ENCODE measurements at places on chromosomes 11 and 22.

- peak; percentile 84 for DNase-seq
These were observed 27.9 kb upstream of the SUSD2 start for GRCh38 chr22:24153353-24153752.

- DNase-seq: peak; percentile 22
These were observed 2.9 kb upstream of the SGSM1 start for GRCh38 chr22:24803064-24803542.

DNA sequence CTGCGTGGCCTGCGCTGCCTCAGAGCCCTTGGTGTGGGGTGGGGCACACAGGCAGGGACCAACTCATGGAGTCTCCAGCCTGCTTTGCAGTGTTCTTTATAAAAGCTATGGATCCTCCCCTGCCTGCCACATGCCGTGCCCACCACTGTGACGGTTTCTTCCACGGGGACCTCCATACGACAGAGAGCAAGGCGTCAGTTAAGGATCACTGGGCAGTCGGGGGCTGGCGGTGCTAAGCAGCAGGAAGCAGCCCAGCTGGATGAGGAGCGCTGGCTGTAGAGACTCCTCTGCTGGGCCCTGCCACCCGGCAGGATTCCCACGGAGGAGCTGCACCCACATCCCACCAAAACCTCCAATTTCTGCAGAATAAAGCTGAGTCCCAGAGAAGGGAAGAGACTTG, 23.1 kb upstream of the EFCAB6 start:
- DNase-seq: no peak

- no peak for DNase-seq
These were observed 272.9 kb downstream of the DDX10 start for GRCh38 chr11:108937746-108938145.

DNA sequence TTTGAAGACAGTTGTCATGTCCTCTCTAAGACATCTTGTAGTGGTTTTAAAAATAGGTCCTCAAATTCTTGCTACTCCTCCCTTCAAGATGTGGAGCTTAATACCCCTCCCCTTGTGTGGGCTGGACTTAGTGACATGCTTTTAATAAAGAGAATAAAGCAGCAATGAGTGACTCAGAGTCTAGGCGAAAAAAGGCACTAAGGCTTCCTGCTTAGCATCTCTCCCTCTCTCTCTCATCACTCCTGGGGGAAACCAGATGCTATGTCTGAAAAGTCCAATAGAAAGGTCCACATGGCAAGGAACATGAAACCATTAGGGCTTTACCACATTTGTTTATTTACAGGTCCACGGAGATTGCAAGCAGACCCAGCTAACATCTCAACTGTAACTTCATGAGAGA, 11.7 kb downstream of the SERGEF start:
- no peak for DNase-seq

- no peak for DNase-seq
These were observed 240.3 kb downstream of the TENM4 start for GRCh38 chr11:79200398-79201070.

GRCh38 chr11:16841984-16842383, 103.5 kb downstream of the C11orf58 start:
- no peak for DNase-seq

DNA sequence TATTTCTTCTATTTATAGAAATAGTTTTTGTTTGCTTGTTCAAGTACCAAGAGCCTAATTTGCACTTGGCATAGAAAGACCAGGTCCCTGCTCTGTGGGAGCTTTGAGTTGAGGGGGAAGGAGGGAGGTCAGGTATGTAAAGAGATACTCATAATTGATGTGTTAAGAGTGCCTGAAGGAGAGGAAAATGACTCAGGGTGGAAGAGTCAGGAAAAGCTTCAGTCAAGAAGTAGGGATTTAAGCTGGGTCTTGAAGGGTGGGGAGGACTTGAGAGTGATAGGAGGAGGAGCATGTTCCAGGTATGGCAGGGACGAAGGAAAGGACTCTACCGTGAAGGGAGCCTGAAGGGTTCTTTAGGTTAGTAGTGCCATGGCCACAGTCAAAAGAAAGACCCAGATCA, 9.0 kb downstream of the RBX1 start:
- no peak for DNase-seq

DNA sequence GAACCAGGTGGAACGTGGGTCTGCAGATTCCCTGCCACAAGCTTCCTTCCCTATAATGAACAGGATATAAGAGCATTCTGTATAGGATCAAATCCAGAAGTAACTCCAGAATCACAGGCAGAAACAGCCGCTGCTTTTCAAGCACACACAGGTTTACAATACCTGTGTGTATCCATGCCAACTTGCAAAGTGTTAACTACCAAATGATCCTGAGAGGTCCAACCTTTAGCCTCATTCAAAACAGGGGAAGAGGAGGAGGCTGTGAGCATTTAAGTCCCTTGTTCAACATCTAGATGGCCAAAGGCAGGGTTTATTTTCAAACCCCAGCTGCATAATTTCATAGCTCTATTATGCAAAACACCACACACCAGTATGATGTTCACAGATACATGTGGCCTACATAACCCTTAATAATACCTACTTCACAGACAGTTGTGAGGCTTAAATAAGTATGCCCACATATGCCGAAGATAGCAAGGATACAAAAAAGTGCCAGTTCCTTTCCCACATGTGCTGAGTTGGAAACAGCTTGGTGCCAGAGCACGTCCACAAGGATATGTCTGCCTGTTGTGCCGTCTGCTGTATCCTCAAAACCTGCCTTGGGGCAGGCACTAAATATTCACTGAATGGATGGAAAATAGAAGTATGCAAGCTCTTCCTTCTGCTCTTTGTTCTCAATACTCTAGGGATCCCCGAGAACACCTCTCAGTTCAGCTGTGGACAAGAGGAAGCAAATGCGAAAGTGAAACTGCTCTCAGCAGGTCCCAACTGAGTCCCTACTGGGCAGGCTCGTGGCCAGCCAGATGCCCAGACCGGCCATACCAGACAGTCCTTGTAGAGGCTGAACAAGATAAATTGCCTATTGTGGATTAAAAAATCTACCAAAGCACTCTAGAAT, 66.8 kb downstream of the LARGE1 start:
- DNase-seq: no peak

DNA sequence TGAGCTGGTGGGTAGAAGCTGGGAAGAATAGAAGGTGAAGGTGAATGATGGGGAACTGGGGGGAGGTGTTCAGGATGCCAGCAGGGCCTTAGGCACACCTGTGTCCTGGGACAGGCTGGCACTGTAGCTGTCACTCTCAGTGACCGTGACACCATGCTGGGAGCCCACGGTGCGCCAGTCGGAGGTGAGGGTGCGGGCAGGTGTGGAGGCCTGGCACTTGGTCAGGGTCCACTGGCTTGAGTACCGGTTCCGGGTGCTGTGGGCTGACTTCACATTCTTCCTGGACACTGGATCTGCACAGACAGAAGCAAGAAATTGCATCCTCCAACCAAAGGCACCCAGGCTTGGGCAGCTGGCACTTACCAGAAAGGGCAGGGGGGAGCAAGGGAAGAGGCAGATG, 103.8 kb downstream of the CEP164 start:
- DNase-seq: no peak
